ENCODE measurements at places on chromosomes 11 and 22.

GRCh38 chr11:134656861-134657540 lies 245.0 kb upstream of the B3GAT1 start:
- DNase-seq: no peak

- DNase-seq: no peak
Observed at GRCh38 chr11:1782031-1782590, 18.4 kb upstream of the CTSD start.

DNA sequence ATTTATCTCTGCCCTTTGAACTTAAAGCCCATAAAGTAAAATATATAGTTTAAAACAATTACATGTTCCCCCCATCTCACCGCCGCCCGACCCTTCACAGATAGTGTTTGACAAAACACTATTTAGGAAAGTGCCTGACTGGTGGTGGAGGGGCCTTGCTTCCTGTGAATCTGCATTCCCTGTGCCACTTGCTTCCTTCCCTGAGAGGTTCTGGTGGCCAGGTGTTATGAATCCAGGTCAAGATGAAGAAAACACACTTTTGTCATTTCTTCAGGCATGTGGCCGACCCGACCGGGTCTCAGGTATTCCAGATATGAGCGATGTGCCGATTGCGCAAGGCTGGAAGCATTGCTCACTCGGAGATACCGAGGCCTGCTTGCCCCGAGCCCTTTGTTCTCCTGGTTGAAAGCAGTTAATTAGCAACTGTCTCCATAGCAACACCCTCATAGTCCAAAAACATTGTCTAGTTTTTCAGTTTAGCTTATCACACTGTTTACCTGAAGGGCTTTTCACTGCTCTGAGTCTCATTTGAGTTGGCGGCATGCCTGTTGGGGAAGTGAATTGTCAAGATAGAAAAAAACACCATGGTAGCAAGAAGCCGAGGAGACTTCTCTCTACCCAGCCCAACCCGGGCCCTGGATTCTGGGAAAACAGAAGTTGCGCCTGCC lies 128.3 kb downstream of the TEAD1 start:
- peak; percentile 60 for DNase-seq

- peak; percentile 74 for DNase-seq
Observed at GRCh38 chr11:3855808-3856491, 486 bp downstream of the STIM1 start.

- no peak for DNase-seq
Observed at GRCh38 chr22:24775769-24776492, 1.4 kb upstream of the PIWIL3 start.

DNA sequence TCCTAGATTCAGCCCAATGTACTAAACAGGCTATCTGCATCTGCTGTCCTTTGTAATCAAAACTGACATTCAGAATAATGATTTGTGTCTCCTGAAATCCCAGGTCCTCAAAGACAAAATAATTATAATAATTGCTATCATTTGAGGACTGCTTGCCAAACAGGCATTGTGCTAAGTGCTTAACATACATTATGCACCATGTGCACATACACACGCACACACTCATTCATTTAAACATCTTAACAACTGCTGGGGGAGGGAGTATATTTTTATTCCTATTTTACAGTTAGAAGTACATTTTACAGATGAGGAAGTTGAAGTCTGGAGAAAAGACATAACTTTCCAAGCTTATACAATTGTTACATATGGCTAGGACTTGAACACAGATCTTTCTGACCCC lies 308.0 kb upstream of the ZC3H12C start:
- DNase-seq: no peak

GRCh38 chr11:8740129-8740528 lies 57.5 kb downstream of the RPL27A start:
- no peak for DNase-seq

- no peak for DNase-seq
Observed at GRCh38 chr11:95092549-95093324, 3.1 kb downstream of the ENDOD1 start.

- no peak for DNase-seq
Observed at GRCh38 chr11:10606536-10607208, 38.2 kb upstream of the LYVE1 start.

DNA sequence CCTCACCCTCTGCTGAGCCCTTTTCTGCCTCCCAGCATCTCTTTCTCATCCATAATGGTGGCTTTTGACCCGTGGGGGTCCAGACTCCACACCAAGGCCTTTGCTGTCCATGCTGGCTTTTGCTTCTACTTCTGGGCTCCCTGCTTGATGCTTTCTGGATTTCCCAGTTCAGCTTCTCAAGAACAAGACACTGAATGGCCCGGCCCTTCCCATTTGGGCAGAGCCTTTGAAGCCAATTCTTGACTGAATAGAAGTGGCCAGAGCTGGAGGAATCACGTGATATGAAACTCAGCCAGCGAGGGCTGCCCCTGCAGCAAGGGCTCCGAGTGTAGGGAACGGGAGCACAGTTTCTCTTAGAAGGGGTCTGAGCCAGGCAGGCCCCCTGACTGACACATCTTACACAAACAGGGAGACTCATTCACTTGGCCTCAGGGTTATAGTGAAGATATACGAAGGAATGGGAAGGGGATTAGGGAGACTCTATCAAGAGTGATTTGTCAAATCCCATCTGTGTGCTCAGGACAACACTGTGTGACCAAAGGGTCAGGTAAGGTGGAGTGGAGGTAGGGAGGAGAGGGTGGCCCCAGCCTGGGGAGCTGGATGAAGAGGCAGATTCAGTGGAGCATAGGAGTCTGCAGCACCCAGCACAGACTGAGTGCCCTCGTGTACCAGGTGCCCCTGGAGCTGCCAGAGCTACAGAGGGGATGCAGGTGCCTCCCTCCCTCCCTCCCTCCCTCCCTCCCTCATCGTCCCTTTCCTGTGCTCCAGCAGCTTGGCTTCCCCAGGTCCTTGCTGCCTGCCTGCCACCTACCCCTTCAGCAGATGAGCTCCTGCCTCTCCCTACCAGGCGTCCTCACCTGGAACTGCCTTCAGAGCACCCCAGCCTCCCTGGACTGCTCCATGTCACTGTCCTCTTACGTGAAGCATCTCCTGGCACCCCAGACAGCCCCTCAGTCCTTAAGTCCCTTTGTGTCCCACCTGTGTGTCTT lies 106.0 kb downstream of the TRIM29 start:
- DNase-seq: no peak

DNA sequence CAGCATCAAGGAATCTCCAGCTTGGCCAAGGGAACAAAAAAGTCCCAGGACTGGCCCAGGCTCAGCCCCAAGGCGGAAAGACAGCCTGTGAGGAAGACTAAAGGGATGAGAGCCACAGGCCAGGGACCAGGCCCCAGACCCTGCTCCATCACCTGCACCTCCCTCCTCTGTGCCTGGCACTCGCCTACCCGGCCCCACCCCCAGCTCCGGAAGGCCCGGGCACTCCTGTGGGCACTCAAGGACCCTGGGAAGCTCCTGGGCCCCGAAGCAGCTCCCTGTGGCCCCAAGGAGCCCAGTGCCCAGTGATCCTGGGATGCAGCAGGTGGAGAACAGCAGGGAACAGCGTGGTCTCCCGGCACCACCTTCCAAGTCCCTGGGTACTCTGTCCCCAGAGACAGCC lies 18.2 kb downstream of the ELFN2 start:
- no peak for DNase-seq

- peak; percentile 24 for DNase-seq
Observed at GRCh38 chr11:75780888-75781287, 12.3 kb downstream of the DGAT2 start.

All from Right ventricle myocardium superior (tissue), 1 donor.